ENCODE measurements at places on chromosomes 2 and 18.

DNA sequence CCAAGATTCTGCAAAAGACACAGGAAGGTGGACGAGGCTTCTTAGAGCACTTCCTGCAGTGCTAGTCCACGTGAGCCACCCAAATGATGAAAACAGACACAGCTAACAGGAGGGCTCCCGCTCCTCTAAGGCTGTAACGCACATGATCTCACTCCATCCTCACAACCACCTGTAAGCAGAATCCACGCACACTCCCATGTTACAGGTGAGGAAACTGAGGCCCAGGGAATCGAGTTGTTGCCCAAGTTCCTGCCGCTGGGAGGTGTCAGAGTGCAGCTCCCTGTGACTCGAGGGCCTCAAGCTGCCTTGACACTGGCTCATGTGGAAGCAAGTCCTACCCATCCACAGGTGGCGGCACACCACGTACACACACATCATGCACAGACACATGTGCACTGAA, 4.4 kb downstream of the DNMT3A start:
- no peak for DNase-seq

GRCh38 chr2:240917009-240917683, 11.0 kb downstream of the CROCC2 start:
- no peak for DNase-seq

GRCh38 chr2:218407717-218408116, 8.0 kb downstream of the CTDSP1 start:
- no peak for DNase-seq

DNA sequence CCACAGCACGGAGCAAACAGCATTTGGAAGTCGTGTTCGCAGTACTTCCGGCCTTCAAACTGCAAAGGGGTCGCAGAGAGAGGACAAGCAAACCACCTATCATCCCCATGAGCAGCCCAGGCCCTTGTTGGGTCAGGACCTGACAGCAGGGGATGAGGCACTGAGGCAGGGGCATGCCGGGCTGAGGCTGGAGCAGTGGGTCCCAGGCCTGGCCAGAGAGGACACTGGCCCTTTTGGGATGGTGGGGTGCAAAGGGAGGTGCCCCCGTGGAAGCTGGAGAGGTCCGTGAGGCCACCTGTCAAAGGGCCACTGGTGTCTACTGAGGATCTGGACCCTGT, 8.9 kb downstream of the GPR17 start:
- no peak for DNase-seq

DNA sequence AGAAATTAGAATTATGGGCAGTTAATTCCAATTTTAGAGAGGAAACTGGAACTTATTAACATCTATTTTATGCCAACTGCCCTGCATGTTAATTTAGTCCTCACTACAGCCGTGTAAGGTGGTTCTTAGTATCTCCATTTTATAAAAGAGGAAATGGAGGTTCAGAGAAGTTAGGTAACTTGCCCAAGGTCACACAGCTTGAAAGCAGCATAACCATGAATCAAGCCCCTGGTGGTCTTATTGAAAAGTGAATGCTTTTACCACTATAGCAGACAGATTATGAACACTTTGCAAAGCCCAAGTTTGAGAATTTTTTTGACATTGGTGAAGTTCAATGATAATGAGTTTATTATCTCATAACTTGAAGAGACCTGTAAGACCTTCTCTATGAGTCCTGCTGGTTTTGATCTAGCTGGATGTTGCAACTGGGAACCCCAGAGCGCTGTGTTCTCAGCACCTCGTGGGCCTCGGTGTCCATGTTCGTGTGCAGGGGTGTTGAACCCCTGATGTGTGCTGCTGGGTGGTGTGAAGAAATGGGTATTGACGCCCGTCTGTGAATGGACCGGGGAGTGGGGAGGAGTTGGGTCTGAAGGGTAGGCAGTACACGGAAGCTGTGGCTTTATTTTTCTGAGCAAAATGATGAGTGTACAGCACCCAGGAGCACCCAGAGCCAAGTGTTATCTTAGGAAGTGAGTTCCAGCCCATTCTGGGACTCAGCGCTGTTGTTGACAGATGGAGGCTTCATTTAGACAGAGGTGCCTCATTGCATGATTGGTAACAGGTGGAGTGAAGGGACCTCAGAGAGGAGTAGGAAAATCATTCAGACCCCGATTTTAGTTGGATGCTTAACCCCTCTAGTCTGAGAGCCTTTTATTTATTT, 9.7 kb downstream of the GREB1 start:
- no peak for DNase-seq
